ENCODE measurements at places on chromosomes 16 and 17.

DNA sequence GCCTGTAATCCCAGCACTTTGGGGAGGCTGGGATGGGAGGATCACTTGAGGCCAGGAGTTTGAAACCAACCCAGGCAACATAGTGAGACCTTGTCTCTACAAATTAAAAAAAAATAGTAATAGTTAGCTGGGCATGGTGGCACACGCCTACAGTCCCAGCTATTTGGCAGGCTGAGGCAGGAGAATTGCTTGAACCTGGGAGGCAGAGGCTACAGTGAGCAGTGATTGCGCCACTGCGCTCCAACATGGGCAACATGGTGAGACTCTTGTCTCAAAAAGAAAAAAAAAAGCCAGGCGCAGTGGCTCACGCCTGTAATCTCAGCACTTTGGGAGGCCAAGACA lies 56.9 kb upstream of the MRTFB start:
- no peak for DNase-seq

GRCh38 chr17:9071016-9071415 lies 49.7 kb downstream of the NTN1 start:
- DNase-seq = no peak

GRCh38 chr16:30715750-30716445 lies 16.9 kb downstream of the SRCAP start:
- DNase-seq = no peak

DNA sequence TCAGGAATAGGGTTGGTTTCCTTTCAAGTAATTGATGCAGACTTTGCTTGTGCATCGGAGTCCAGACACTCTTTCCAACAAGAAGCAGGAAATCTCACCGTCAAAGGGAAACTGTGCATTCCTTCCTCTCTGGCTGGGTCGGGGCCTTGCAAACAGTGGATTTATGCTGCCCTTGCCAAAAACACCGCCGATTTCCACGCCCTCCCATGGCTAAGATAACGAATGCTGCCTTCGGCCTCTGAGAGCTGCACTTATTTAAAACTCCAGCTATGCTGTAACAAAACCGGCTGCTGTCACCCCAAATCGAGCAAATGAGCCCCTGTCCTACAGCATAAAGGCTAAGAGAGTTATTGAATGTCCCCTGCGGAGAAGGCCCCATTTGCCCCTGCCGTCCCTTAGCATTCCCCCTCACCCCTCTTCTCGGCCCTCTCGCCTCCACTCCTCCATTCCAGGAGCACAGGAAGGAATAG lies 275.5 kb upstream of the IRX5 start:
- no peak for DNase-seq

- no peak for DNase-seq
These were observed 1.7 kb downstream of the CDH5 start for GRCh38 chr16:66367968-66368891.

DNA sequence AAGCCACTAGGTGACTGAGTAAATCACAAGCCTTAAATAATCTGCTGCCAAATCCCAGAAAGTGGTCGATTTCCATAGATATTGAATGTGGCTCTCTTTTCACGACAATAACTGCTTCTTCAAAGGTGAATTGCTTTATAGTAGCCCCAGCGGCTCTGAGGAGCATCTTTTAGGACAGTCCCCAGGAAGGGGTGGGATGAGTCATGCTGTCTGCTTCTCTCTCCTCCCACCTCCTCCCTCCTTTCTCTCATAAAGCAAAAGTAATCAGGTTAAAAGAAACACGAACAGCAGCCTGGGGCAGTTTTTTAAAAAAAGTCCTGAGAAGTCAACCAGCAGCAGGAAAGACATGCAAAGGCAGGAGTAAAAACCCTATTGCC lies 1.8 kb downstream of the KIAA0513 start:
- no peak for DNase-seq

DNA sequence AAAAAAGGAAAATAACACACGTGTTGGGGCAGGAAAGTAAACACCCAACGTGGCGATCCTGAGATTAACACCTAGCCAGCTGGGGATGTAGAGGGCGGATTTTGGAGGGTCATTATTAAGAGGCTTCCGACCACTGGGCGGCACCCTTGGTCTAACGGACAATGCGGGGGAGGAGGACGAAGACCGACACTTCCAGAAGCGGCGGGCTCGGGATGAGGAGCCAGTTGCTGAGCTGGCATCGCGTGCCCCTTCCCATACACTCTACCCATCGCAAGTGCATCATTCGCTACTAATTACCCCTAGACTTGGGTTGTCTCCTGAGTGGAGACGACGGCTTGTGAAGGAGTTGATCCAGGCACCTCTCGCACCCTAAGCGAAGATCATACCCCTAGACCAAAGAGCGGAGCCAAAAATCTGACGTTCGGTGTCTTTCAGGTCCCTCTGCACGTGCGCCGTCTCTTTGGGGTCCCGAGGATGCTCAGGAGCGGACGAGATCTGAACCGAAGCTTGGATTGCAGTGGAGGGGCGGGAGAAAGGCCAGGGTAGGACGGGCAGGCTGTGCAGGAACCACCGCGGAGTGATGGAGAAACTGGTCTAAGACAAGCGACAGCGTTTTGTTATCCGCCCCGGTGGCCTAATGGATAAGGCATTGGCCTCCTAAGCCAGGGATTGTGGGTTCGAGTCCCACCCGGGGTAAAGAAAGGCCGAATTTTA lies 17.6 kb downstream of the ZNF213 start:
- DNase-seq = peak; percentile 98
